ENCODE measurements at places on chromosomes 13 and 19. TPM values are rescaled to one million over a fixed set of nuclear protein-coding genes. Genes with fewer than 3 reads are reported as not detected.

Gene FGF21
- polyA plus RNA-seq: not detected

Gene KLK7
- polyA plus RNA-seq: 22.5 TPM

Gene RYR1
- polyA plus RNA-seq: 0.69 TPM

Gene GPR183
- 1.7 TPM for polyA plus RNA-seq

Gene CYSLTR2
- polyA plus RNA-seq: 1.2 TPM

Gene TFDP1
- 33.8 TPM for polyA plus RNA-seq

Gene SOX1
- not detected for polyA plus RNA-seq

Gene EPSTI1
- 11.2 TPM for polyA plus RNA-seq

Gene FLT3
- polyA plus RNA-seq: not detected

- no peak for DNase-seq
These were observed 20.0 kb downstream of the DOCK9 start for GRCh38 chr13:98957731-98958442.

- DNase-seq: peak; percentile 79
These were observed 927 bp upstream of the TSHZ3 start for GRCh38 chr19:31350033-31350692.

DNA sequence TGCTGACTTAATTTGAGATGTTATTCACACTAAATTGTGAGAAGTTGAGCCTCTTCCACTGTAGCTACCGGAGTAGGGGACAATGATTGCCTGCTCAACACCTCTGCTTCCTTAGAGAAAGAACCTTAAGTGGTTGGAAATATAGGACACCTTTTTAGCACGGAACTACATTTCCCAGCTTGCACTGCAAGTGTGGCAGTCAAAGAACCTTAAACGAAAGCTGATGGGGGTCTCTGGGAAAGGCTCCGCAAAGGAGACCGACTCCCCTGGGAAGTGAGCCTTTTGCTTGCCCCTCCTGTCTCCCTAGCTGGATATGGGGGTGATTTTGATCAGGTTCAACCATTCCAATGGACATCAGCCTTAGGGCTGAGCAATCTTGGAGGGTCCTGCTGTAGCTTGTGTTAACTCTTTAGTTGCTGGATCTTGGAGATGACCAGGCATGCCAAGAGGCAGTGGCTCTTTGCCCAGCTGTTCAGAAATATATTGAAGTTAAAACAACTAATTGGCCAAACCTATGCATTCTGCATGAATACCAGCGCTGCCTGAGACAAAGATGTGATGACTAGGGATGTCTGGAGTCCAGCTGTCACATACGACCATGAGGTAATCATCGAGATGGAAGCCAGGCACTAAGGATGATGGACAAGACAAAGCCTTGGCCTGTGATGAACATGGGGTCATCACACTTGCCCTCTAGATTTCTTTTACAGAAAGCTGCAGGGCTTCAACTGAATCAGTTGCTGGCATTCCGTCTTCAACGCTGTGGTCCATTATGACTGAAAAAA is 286.5 kb downstream of the FOXO1 start:
- no peak for DNase-seq

GRCh38 chr13:112124141-112124540 is 57.2 kb downstream of the SOX1 start:
- DNase-seq: no peak

DNA sequence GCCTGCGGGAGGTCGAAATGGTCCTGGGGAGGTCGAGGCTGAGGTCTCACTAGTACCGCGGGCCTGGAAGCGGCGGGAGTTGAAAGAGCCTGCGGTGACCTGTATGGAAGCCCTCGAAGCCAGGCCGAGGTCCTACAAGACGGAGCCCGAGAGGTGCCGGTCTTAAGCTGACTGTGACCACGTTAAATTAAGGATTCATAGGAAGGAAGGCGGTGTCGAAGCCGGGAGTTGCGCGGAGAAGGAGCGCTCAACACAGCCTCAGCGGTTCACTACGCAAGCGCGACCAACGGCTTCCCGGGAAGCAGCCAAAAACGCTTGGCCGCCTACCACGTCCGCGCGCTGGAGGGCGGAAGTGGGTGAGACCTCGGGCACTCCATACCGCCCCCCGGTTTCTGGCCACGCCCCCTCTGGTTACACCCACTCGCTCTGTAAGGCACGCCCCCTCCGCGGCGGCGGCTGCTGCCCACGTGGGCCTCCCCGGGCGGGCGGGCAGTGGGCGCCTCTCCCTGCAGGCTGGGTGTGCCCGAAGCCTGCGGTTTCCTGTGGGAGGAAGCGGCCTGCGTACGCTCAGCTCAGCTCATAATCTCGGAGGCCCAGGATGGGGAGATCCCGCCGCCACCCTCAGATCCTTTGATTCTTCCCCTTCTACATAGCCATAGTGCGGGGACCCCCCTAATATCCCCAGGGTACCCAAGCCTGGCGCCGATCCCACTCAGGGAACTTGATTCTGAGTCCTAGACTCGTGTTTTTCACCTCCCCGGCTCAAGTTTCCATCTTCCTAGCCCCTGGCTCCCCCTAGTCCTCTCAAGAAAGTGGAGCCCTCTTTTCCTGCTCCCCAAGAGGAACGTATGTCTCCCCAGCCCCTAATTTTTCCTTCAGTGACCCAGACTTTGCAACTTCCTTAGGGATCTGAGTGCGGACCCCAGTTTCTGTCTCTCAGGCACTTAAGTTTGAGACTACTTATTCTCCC is 3.4 kb upstream of the EMP3 start:
- DNase-seq: peak; percentile 99

- no peak for DNase-seq
These were observed 37.7 kb downstream of the GPR42 start for GRCh38 chr19:35408284-35409171.

GRCh38 chr13:80164462-80164861 is 176.5 kb downstream of the SPRY2 start:
- no peak for DNase-seq

DNA sequence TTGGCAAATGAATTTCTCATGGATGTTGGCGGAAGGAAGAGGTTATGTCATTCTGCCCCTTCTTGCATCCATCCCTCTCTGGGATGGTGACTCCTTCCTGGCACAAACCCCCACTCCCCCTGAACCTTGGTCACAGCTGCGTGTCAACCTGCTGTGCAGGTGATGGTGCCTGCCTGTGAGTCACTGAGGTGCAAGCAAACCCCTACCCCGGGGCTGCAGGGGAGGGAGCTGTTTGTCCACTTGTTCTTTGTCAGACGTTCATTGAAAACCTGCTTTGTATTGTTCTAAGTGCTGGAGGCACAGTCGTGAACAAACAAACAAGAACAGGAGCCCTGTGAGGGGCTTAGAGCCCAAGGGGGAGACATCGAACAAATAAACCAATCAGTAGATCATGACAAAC is 2.0 kb upstream of the GAPDHS start:
- DNase-seq: no peak

DNA sequence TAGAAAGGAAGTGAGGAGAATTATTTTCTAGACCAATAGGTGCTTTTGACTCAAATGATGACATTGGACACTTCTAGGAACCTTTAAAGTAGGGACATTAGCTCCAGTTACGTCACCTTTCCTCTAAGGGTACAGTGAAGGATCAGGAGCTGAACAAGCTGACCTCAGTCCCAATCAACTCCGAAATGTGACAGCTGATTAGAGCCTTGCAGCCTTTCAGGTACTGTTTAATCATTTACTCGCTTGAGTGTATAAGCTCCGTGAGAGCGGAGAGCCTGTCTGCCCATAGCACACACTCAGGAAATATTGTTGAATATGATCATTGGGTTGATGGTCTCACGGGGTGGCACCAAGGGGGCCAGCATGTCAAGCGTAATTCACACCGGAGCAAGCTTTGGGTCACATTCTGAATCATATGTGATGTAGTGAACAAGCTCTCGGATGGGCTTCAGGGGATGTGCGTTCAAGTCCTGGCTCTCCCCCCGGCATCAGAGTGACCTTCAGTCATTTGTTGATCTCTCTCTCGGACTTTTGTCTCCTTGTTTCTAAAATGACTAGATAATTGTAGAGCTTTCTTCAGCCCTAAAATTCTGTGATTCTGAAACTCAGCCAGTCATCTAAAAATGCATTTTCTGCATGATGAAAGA is 141.9 kb downstream of the ZIC5 start:
- no peak for DNase-seq

DNA sequence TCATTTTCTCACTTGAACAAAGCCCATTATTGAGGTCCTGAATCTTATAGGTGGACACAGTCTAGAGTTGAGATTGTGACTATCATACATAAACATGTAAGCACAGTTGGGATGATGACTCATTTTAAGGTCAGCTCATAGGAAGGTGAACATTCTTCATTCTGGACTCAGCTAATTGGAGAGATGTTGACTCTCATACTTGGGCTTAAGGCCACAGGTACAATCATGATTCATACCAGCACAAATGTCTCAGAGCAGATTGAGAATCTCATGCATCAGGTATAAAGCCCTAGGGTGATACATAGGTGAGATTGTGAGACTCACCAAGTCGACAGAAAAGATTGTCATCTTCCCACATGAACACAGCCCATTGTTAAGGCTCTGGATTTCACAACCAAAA is 62.3 kb upstream of the ZNF724 start:
- DNase-seq: no peak

- peak; percentile 58 for DNase-seq
These were observed 3.5 kb downstream of the IER2 start for GRCh38 chr19:13153569-13154240.

DNA sequence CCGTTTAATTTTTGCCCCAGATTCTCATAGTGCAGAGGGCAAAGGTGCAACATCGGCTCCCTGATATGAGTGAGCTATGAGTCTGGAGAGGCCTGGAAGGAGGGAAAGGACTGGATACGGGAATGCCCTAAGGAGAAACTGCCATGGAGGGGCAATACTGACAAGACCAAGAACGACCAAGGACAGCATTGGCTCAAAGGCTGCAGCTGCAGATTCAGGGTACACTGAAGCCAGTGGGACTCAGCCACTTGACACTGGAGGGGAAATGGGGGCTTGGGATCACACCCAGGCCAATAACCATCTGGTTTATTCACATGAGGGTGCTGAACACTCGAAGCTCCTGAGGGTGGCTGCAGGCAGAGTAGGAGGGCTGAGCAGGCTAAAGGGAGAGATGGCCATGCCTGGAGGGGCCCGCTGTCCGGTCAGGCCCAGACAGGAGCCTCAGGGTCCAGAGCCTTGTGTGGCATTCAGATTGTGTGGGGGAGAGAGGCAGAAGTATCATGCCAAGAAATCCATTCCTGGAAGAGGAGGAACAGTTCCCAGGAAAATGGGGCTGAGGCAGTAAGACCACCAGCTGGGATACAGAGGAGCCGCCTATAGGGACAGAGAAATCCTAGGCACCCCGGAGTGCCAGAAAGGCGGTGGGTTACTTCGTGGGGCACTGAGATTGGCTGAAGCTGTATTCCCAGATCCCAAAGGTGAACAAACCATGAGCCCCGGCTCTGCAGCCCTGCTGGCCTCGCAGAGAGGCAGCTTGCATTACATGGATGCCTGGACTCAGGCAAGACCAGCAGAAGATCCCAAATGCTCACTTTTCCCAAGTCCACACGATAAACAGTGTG is 20.7 kb downstream of the COL4A1 start:
- DNase-seq: no peak

- peak; percentile 38 for DNase-seq
These were observed 10.3 kb upstream of the GARIN5A start for GRCh38 chr19:50486823-50487515.

GRCh38 chr19:51064534-51065220 is at the start of gene KLK13:
TSS of gene KLK13 (minus strand) at chr19:51065092. CDS start at chr19:51065067, 25 bp downstream.
- DNase-seq: no peak

DNA sequence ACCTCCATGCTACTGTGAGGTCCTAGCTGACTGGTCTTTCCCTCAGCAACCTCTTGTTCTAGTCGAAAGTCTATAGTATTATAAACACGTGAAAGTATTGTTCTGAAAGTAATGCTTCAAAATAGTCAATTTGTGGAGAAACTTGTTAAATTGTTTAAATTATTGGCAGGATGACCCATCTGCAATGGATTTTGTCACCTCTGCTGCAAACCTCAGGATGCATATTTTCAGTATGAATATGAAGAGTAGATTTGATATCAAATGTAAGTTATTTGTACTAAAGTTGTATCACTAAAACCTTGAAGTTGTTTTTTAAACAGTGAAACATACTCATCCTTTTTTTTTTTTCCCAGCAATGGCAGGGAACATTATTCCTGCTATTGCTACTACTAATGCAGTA is 25.9 kb downstream of the UBA2 start:
- no peak for DNase-seq

GRCh38 chr13:113022745-113023574 is 53.9 kb downstream of the MCF2L start:
- DNase-seq: no peak

DNA sequence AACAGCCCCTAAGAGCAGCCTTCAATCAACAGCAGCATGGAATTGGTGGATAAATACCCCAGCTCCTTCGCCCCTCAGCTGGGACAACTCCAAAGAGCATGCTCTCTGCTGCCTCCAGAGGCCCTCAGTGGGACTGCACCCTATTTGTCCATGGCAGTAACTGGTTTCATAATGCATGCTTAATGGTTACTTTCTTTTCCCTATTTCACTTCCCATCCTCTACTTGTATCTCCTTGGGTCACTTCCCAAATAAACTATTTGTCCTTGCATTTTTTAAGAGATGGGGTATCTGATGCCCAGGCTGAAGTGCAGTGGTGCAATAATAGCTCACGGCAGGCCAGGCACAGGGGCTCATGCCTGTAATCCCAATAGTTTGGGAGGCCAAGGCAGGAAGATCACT is 13.5 kb upstream of the TPM4 start:
- DNase-seq: peak; percentile 53
